ENCODE measurements at places on chromosomes 12 and 14. TPM values are rescaled to one million over a fixed set of nuclear protein-coding genes. Genes with fewer than 3 reads are reported as not detected.

GSC gene
- 0.51 TPM for total RNA-seq

DIO3 gene
- 1.0 TPM for total RNA-seq

KCNH5 gene
- 1.0 TPM for total RNA-seq

PRIM1 gene
- total RNA-seq: 4.9 TPM

KRT71 gene
- not detected for total RNA-seq

Measured in fibroblast of lung (primary cell).